GF-D8 (cell line): ENCODE measurements at places on chromosomes 1 and 21.
A peak's percentile ranks its signal among the peaks of the same experiment; 100 is the strongest.

GRCh38 chr1:172646653-172647052 lies 12.2 kb upstream of the FASLG start:
- no peak for DNase-seq

DNA sequence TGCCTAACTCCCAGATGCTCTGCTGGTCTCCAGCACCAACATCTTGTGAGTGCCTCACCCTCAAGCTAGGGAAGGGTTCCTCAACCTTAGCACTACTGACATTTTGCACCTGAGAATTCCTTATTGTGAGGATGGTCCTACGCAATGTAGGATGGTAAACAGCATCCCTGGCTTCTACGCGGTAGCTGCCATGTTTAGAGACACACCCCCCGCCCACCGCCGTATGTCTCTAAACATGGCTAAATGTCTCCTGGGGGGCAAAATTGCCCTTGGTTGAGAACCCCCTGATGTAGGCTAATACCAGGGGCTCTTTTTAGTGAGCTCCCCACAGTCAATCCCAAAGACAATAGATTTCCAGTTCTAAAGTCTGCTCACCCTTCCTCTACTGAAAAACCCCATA lies 2.5 kb upstream of the MAP7D1 start:
- no peak for DNase-seq

GRCh38 chr1:43452789-43453441 lies 816 bp downstream of the HYI start:
- DNase-seq, result no peak

GRCh38 chr1:220966881-220967611 lies 87.8 kb downstream of the HLX start:
- no peak for DNase-seq

DNA sequence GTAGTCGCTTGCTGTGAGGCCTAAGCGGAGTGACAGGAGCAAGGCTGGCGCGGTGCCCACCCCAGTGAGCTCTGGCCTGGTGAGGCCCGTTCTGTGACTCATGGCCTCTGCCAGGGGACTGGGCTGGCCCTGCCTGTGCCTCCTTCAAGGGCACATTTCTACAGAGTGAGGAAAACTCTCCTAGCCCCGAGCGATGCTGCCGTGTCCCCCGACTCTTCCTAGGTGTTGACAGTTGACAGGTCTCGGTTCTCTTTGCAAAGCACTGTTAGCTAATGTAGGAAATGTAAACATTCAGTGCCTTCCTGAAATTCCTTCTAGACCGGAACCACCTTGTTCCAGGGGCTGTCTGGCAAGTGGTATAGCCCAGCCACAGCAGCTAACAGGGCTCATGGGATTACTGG lies 43.9 kb downstream of the ABCG1 start:
- peak; percentile 59 for DNase-seq
